ENCODE measurements at places on chromosomes 2 and 18.
A peak's percentile ranks its signal among the peaks of the same experiment; 100 is the strongest.

GRCh38 chr2:133456156-133456555 is 112.1 kb downstream of the NCKAP5 start:
- DNase-seq = no peak

GRCh38 chr18:8930990-8931616 is 171.4 kb upstream of the NDUFV2 start:
- DNase-seq = no peak

DNA sequence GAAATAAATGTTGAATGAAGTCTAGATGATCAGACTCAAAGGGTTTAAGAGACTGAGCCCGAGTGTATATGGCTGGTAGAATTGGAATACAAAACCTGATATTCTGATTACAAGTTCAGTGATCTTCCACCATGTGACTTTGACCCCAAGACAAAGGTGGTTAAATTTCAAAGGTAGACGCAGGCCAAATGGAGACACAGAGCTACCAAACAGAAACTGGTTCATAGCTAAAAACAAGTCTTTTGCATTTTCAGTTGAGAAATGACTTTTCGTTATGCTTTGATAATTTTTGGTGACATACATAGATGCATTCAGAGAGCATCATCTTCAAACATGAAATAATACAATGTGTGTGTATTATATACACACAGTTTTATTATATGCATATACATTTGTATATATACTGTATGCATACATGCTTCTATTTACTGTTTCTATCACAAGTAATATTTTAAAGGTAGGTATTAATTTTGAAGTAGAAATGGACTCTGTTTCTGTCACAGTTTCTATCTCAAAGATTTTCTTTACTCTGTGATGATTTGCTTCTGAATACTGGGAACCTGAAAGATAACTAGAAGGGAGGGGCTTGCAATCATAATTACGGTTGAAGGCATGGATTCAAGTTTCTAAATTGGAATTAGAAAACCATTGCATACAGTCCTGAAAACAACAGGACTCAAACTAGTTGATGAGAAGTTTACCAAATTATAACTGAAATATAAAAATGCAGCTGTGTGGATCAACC is 142.3 kb downstream of the ABCA12 start:
- DNase-seq = no peak

DNA sequence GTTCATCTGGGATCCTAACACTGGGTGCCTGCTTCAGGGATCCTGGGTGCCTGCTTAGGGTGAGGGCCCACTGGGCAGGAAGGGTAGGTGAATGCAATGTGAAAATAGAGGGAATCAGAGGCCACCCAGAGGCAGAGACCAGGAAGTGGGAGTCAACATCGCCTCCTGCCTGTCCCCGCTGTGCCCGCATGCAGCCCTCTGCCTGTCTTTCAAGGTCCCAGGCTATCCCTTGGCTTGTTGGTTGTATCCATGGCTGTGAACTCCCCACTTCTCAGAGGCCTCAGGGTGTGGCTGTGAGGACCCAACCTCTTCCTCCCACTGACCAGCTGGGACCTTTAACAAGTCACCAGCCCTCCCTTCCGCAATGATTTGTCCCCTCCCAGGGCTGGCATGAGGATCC is 26.5 kb downstream of the PSD4 start:
- peak; percentile 48 for DNase-seq

DNA sequence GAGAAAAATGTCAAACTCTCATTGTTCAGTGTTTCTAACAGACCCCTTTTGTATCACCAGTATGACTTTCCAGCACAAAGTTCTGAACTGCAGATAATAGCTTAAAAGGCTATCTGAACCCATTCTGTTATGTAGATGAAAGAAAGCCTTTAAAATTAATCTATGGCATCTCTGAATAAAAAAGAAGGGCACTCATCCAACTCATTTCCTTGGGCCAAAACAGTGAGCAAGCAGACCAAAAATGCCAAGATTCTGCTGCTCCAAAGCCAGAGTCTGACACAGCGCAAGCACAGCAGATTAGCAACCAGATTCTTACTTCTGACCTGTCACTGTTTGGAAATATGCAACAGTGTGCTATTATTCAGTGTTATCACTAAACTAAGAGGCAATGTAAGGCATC is 22.6 kb upstream of the ITGA6 start:
- no peak for DNase-seq

- DNase-seq = no peak
Measured at GRCh38 chr2:104769096-104769495, 84.8 kb upstream of the POU3F3 start.

DNA sequence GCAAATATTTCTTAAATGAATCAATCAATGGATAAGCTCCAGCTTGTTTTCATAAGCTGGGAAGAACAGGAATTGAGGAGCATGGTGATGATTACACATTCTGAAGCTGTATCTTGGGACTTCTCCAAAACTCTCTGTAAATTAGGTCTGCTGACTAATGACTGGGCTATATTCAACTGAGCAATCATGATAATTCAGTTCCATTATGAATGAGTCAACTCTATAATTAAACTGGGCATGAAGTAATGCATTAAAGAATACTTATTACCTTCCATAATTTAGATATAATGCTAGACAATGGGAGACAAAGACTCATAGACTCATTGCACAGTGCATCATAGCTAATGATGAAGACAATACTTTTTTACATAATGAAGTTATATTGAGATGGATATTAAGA is 207.4 kb downstream of the CBLN2 start:
- no peak for DNase-seq
